ENCODE measurements at places on chromosomes 7 and 10.
A peak's percentile ranks its signal among the peaks of the same experiment; 100 is the strongest.

DNA sequence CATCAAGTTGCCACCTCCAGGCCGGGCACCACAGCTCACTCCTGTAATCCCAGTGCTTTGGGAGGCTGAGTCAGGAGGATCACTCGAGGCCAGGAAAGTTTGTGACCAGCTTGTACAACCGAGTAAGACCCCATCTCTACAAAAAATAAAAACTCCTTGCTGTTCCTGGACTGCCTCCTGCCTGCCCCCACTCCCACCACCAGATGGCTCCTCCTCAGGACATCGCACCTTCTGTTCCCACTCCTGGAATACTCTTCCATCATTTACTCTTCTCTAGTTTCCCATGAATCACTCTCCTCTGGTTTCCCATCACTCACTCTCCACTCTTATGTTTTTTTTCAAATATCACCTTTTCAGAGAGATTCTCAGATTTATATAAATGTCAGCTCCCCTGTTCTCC lies 540.7 kb downstream of the CALN1 start:
- no peak for DNase-seq

- no peak for DNase-seq
Measured at GRCh38 chr10:3111621-3112163, 44.3 kb downstream of the PFKP start.

GRCh38 chr7:111126987-111127386 lies 36.1 kb downstream of the LRRN3 start:
- DNase-seq: no peak

- DNase-seq: peak; percentile 56
Measured at GRCh38 chr7:151876899-151877777, at the start of gene PRKAG2. PRKAG2 (minus strand) TSS chr7:151877115; CDS start chr7:151876620, 495 bp downstream.

- DNase-seq: peak; percentile 53
Measured at GRCh38 chr7:38463277-38464225, 167.6 kb downstream of the AMPH start.

GRCh38 chr7:146728611-146729010 lies 612.0 kb downstream of the CNTNAP2 start:
- DNase-seq: no peak

- no peak for DNase-seq
Measured at GRCh38 chr7:112533591-112533990, 52.8 kb downstream of the LSMEM1 start.

GRCh38 chr7:44477063-44477830 lies 13.2 kb downstream of the NUDCD3 start:
- DNase-seq: peak; percentile 44

DNA sequence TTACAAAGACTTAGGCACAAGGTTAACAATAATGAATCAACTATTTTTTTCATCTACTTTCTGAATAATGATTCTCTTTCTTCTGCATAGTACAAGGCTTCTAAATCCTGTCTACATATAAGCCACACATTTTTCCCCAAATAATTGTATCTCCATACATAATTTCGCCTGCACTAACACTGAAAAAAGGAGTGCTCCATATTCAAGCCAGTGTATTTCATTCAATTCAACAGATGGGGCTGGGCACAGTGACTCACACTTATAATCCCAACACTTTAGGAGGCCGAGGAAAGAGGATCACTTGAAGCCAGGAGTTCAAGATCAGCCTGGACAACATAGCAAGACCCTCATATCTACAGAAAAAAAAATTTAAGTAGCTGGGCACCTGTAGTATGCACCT lies 86.0 kb upstream of the ZNF800 start:
- DNase-seq: no peak

DNA sequence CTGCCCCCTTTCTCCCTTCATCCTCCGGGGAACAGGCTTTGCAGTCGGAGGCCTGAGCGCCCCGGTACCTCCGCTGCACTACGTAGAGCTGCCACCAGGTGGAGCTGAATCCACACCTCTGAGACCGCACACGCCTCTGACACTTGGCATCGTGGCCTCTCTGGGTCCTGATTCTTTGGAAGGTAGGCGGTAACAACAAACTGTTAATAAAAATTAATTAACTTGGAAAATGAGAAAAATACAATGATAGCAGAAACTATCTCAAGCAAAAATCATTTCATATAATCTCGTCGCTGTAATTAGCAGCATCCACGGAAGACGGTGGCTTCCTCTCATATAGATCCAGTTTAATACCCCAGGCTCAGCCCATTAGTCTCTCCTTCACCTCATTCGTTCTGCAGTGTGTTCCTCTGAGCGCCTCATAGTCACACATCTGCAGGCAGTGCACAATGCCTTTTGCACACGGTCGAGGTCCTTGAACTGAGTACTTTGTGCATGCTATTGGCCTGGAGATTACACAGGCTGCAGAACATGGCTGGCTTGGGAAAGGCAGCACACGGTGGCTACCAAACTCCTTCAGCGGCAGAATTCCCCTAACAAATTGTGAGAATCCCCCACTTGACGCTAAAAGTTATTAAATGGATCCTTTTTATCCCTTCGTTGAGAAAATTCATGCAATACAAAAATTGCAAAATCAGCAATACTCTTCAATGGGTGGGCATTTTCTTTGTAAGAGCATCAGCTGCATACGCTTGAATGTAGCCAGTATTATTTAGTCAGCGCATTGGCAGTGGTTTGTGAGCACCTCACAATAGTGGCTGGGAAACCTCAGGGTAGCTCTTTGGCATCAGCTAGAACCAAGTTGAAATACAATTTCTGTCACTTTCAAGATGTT lies 18.7 kb downstream of the OR9A2 start:
- DNase-seq: peak; percentile 77

DNA sequence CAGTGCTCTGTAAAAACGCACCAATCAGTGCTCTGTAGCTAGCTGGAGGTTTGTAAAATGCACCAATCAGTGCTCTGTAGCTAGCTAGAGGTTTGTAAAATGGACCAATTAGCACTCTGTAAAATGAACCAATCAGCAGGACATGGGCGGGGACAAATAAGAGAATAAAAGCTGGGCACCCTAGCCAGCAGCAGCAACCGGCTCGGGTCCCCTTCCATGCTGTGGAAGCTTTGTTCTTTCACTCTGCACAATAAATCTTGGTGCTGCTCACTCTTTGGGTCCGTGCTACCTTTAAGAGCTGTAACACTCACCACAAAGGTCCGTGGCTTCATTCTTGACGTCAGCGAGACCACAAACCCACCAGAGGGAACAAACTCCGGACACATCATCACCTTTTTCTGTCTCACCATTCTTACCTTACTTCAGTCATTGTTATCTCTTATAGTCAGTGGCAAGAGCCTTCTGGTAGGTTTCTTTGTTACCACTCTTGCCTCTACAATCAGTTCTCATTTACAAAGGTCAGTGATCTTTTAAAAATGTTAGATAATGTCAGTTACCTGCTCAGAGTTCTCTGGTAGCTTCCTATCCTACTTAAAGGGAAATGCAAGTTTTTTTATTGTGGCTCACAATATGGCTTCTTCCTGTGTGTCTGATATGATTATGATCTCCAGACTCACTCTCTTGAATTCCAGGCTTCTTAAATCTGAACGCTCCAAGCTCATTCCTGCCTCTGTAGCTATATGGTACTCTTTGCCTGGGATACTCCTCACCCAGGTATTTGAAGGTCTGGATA lies 4.5 kb downstream of the STAM start:
- peak; percentile 39 for DNase-seq

DNA sequence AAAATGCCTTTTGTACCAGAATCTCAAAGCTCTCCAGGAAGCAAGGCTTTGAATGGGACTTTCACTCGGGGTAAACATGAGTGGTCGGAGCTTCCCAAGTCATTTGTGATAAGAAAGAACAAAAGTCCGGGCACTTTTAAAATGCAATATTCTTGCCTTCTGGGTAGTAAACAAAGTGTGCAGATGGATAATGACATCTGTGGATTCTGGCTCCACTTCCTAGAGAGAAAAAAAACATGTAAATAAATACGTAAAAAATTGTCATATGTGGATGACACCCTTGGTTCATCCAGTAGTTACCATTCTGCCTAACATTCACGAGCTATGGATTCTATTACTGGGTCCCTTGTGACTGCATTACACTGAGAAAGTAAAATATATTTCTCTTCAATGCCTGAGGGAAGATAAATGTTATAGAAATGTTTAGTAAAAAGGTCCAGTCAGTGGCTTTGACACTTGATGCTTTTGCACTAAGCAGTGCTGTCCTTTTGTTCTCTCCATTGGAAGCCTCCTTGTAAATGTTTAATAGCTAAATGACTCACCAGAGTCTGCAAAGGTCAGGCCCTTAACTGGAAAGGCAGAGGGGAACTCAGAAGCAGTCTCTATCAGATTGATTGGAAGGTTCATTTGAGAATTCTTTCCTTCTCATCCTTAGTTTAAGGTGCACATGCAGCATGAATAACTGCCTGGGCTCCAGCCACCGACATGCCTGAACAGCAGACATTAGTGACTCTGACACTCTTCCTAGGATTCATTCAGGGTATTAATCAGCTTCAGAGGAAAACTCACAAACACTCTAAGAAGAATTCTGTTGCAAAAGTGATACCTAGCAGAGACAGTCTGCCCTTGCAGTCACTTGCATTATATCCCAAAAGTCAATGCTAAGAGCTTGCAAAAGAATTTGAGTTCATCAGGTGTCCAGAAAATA lies 11.7 kb upstream of the EDRF1 start:
- DNase-seq: no peak

DNA sequence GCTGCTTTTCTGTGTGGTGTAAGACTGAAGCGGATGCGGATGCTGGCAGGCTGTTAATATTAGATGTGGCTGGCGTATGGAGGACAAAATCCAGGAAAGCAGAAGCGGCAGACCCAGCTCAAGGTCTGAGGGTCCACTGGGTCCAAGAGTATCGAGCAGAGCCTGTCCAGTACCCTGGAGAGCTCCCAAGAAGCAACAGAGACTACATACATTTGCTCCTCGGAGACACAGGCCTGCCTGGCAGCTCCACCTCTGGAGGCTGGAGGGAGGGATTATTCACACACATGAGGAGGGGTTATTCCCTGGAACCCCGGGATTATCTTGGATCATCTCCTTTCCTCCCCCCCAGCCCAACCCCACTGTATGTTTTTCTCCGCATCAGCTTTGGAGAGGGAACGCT lies 31.3 kb upstream of the LOXL4 start:
- no peak for DNase-seq

DNA sequence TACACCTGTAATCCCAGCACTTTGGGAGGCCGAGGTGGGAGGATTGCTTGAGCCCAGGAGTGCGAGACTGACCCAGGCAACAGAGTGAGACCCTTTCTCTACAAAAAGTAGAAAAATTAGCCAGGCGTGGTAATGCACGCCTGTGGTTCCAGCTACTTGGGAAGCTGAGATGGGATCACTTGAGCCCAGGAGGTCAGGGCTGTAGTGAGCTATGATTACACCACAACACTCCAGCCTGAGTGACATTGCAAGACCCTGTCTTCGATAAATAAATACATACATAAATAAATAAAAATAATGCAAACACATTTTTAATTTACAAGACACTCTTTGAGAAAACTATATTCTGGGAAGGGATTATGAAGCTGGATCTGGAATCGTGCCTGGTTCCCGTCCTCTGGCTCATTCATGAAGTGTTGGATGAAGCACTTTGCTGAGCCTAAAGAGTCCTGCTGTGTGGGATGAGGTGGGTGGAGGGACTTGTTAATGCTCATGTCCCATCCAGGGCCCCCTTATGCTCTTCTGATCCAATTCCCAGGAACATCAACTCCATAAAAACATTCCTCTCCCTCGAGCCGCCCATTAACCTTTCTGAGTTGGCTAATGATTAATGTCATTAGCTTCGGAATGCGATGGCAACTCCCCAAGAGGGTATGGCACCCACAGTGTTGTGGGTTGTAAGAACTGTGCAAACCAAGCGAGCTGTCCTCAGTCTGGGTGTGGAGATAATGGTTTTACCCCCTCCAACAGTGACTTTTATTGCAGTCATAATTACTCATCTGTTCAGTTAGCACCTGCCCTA lies 236.3 kb downstream of the BAMBI start:
- no peak for DNase-seq

- no peak for DNase-seq
Measured at GRCh38 chr7:25643770-25644394, 415.6 kb upstream of the NPVF start.

DNA sequence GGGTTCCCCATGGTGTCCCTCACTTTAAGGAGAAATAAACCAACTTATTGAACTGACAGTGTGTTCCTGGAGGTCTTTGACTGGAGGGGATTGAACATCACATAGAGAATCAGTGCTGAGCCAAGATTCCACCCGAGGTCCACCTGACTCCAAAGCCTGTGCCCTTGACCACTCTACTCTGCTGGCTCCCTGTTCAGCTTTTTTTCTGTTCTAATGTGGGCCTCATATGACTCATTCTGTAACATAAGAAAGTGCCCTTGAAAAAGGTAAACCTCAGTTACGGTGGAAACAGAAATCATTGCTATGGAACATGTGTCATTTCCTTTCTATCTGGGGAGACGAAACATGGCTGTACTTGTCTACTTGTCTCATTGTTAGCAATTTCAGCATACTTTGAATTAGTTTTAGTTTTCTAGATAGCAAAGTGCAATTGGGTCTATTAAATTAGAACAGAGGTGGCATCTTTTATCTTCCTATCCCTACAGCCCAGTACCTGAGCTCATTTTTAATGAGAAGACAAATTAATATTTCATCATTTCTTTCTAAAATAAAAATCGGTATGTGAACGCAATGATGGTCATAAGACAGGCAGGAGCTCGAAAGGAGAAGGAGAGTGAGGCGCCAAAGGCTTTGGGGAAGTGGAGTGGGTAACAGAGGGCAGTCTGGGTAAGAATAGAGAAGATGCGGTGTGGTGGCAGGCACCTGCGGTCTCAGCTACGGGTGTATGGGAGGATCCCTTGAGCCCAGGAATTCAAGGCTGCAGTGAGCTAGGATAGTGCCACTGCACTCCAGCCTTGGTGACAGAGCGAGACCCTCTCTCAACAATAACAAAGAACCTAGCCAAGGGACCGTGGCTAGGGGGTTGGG lies 1.5 kb downstream of the GSDME start:
- DNase-seq: no peak

GRCh38 chr7:80593869-80594586 lies 44.4 kb upstream of the CD36 start:
- no peak for DNase-seq

DNA sequence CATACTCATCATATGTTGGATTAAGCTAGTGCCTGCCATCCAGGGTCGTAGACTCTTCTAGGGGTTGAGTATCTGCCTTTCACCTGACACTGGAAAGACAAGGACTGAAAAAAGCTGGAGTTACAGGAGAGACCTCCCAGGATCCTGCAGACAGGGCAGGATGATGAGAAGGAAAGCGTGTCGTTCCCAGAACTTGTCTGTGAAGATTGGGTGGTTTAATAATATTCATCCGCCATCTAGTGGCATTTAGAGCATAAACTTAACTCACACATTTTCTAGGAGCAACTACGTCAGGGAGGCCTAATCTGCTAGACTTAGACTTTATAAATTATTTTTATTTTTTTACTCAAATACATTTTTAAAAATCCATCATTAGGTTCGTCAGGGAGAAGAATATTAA lies 59.6 kb downstream of the ADRB1 start:
- DNase-seq: no peak
